Left forelimb (tissue), 1 donor: ENCODE measurements at places on chromosomes 11 and 22.

GRCh38 chr11:44785856-44786607, 59.3 kb downstream of the TSPAN18 start:
- no peak for DNase-seq

DNA sequence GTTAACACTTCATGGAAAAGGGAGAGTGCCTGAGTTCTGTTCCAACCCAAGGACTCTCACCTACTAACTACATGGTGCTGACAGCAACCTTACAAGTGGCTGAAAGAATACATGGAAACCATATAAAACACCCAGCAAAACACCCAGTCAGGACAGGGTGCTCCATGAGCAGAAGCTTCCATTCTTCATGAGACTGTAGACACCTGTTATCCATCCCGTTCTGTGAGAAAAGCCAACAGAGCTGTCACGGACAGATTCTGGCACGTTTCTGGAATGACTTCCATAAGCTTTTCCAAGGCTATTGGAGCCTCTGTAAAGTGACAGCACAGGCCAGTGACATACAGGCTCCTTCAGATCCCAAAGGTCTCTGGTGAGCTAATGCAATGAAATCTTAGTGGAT, 23.2 kb downstream of the PRR14L start:
- DNase-seq, result no peak

- no peak for DNase-seq
Measured at GRCh38 chr11:110490886-110491285, 61.1 kb downstream of the FDX1 start.

DNA sequence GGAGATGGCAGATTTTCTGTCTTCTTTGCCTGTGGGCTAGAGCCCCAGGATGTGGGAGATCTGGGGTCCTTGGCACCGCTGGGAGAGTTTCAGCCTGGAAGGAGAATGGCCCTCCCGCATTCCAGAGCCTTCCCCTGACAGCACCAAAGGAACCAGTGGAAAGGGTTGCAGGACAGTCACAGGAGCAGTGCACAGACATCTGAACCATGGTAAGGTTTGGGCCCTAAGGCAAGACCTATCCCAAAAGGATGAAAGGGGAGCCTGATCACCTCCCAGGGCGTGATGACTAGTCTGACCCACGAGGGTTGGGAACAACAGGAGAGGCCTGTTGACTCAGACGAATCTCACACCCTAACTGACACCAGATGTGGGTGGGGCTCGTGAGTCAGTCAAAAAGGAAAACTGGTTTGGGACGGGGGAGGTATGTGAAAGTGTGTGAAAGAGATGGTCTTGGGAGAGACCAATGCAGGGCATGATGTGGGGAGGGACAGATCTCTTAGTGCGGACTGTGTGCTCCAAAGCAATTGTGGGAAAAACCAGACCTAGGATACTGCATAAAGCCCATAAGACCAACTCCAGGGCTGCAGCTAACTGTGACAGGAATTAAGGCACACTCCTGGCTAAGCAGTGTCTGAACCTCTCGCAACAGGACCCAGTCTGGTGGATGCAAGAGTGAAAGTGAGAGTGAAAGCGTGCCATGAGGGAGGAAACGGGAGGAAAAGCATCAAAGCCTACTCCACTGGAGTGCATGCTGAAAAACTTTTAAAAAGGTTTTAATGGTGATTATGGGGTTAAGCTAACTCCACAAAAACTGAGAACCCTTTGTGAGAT, 39.1 kb upstream of the GLYAT start:
- DNase-seq, result no peak

DNA sequence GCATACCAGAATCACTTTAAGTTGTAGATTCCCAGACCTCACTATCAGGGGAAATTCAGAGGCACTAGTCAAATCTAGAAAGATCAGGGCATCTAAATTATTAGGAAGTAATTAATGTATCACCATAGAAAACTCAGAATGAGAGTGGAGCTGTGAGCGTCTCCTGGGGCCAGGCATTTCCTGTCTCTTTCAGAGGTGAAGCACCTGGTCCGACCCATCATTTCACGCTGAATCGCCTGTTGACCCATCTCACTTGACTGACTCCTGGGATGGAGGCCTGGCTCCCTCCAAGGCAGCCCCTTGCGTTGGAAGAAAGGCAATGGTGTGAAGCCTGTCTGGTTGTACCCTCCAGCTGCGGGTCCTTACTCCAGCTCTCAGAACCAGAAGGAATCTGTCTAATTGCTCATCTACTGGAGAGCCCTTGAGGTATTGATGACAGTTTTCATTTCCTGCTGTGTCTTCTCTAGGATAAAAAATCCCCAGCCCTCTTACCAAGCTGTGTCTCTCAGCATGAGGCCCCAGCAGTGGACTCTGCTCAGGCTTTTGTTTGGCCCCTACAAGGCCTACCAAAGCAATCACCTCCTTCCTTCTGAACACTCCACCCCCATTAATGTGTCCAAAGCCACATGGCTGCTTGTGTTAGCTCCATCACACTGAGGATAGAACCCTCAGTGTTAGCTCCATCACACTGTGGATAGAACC, 93.2 kb upstream of the SYT13 start:
- DNase-seq, result no peak

DNA sequence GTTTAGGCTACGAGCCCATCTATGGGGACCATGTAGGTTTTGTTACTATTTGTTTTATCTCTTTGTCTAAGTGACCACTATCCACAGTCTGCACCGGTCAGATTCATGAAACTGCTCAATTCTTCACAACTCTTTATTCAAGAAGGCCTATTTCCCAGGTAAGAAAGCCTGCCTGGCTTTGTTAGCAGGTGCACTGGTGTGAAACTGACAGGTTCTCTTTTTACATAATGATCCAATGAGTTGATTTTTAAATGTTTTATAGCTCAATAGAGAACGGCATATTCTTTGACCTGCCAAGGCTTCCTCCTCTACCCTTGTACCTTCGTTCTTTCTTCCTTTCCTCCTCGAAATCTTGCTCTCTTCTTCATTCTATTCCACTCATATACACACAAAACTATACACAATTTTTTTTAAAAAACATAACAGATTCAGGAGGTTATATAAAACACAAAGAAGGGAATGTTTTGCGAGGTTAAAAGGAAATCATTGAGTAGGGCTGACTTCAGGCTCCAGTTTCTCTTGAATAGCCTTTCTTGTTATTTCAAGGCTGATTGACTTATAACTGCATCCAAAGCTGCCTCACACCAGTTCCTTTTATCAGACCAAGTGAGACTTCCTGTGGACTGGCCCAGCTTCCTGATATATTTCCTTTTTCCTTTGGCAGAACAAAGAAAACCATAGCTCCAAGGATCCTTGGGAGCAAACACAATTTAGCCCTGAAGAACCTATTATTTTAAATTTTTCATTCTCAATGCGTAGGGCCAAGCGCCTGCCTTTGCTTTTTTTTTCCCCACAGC, 11.4 kb downstream of the FLI1 start:
- DNase-seq, result no peak

- no peak for DNase-seq
Measured at GRCh38 chr11:115439385-115439784, 64.8 kb downstream of the CADM1 start.

GRCh38 chr11:69364921-69365320, 71.0 kb downstream of the MYEOV start:
- no peak for DNase-seq

GRCh38 chr11:62627713-62628112, 5.9 kb upstream of the B3GAT3 start:
- DNase-seq, result no peak

GRCh38 chr11:95134491-95134890, 44.8 kb downstream of the ENDOD1 start:
- DNase-seq, result no peak

- DNase-seq, result no peak
Measured at GRCh38 chr11:29312812-29313211, 704.0 kb downstream of the KCNA4 start.

DNA sequence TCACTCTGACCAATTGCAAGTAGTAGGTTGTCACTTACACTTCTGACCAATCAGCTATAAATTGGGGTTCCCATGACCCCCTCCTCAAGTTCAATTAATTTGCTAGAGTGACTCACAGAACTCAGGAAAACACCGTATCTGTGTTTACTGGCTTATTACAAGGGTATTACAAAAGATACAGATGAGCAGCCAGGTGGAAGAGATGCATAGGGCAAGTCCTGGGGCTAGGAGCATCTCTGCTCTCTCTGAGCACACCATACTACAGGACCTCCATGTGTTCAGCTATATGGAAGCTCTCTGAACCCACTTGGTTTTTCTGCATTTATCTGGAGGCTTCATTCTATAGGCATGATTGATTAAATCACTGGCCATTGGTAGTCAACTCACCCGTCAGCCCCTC, 11.3 kb upstream of the GRK3 start:
- DNase-seq, result no peak

GRCh38 chr11:15910761-15911160, 445.6 kb downstream of the SOX6 start:
- no peak for DNase-seq

- no peak for DNase-seq
Measured at GRCh38 chr22:47444746-47445065, 682.3 kb downstream of the TBC1D22A start.

GRCh38 chr11:46936138-46937110, at the start of gene CSTPP1:
CSTPP1 (plus strand) TSS chr11:46936761; CDS start chr11:46936806, 45 bp downstream.
- peak; percentile 95 for DNase-seq

GRCh38 chr11:127627629-127628457, 627.3 kb upstream of the KIRREL3 start:
- DNase-seq, result no peak

DNA sequence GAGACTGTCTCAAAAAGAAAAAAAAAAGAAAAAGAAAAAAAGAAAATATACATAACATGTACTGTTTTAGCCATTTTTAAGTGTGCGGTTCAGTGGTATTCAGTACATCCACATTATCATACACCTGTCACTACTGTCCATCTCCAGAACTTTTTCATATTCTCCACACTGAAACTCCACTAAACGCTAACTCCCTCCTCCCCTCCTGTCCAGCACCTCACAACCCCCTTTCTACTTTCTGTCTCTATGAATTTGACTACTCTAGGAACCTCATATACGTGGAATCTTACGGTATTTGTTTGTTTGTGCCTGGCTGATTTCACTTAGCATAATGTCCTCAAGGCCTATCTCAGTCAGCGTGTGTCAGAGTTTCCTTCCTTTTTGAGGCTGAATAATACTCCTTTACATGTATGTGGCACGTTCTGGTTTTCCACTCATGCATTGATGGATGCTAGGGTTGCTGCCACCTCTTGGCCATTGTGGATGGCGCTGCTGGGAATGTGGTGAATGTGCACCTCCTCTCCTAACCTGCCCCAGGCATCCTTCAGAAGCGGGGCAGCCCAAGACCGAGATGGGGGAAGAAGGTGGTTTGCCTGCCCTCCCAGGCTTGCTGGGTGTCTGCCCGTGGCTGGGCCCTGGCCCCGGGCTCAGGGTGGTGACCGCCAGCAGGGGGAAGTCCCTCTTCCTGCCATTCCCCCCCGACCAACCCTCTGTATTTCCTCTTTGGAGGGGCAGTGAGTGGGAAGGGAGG, 60.5 kb downstream of the BCR start:
- DNase-seq, result no peak

DNA sequence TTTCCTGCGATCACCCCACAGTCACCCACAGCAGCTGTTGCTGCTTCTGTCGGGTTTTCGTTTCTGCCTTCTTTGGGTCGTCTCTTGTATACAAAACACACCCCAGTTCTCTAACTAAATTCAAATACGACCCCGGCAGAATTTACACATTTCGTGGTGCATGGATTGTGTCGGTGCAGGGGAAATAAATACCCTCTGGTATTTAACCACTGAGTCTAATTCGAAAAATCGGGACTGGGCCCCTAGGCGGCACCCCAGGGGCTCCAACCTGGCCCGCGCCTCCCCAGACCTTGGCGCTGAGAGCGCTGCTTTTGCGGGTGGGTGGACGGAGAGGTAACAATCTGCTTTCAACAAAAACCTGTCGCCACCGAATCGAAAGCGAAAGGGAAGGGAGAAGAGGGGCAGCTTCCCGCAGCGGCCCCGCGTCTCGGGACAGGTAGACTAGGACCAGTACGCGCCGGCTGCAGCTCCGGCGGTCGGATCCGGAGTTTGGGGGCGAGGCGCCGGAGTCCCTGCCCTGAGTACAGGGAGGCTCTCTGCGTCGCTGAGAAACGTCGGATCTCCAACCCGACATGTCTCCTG, 4.4 kb downstream of the ALX4 start:
- no peak for DNase-seq

DNA sequence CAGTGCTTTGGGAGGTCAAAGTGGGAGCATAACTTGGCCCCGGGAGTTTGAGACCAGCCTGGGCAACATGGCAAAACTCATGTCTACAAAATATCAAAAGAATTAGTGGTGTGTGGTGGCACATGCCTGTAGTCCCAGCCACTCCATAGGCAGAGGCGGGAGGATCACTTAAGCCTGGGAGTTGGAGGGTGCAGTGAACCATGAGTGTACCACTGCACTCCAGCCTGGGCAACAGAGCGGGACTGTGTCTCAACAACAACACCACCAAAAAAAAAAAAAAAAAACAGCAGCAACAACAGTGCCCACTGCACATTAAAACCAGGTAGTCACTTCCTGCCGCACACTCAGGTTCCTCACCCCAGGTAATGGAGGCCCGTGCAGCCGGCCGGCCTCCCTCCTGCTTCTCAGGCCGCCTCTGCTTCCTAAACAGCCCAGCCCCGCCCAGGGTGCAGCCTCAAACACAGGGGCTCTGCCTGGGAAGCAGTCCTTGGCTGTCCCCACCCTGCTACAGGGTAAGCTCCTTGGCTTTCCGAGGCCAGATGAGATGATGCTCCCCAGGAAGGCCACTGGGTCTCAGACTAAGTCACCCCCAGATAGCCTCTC, 318.3 kb downstream of the SHANK2 start:
- DNase-seq, result no peak

GRCh38 chr11:19785265-19785664, 72.6 kb downstream of the NAV2 start:
- no peak for DNase-seq

DNA sequence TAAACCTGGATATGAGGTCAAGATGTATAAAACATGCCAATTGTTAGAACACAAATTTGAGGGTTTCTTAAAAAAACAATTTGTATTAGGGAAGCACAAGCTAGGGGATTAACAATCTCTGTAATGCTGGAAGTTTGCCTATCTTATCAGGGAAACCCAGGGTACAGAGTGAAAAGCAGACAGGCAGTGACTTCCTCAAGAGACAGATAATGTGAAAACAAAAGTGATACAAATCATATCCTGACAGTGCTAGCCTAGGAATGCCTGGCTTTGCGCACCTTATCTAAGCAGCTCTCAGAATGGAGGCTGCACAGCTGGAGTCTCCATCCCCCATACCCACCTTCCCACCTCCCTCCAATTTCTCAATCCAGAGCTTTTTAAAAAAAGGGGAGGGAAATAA, 22.5 kb upstream of the RBX1 start:
- no peak for DNase-seq

DNA sequence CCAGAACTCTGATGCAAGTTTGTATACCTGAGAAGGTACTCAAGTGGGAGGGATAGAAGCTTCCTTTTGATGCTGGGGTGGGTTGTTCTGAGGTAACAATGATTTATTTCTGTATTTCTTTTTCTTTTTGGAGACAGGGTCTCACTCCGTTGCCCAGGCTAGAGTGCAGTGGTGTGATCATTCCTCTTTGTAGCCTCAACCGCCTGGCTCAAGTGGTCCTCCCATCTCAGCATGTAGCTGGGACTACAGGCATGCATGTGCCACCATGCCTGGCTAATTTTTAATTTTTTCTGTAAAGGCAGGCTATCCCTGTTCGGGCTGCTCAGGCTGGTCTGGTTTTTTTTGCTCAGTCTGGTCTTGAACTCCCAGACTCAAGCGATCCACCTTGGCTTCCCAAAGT, 7.9 kb downstream of the KDM2A start:
- DNase-seq, result no peak
